Astrocyte (in vitro differentiated cells and primary cell): ENCODE measurements at places on chromosomes 3 and 15. TPM values are rescaled to one million over a fixed set of nuclear protein-coding genes. Genes with fewer than 3 reads are reported as not detected.

Gene MAGEL2
- 8.1 and 8.6 TPM in 2 replicates for total RNA-seq

Gene CLSTN2
- 80.9 and 85.0 TPM in 2 replicates for total RNA-seq

Gene COL7A1
- 25.8 and 28.7 TPM in 2 replicates for total RNA-seq

Gene BTLA
- total RNA-seq: not detected in 2 replicates

Gene MCTP2
- total RNA-seq: 2.6 and 4.5 TPM in 2 replicates

DNA sequence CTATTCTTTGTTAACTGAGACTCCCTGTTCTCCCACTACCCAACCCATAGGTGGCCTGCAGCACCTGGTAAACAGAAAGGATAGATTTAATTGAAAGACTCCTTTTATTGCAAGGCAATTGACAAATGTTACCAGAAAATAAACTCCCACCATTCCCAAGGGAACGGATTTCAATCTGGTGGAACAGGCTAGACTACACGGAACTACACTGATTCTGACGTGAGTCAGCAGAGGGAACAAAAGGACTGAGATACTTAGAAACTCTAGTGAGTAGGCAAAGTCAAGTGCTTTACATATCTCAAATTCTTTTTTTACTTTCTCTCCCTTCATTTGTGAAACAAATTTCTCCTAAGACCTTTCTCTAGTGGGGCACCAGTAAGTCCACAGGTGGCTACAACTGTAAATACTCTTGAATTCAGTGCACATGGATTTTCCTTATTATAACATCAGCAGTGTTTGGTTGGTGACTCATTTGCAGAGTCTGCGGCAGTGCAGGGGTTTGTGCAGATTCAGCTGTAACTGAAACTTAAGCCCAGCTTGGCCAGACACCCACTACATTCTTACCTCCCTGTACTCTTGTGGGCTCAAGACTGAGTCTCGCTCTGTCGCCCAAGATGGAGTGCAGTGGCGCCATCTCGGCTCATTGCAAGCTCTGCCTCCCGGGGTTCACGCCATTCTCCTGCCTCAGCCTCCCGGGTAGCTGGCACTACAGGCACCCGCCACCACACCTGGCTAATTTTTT lies 34.3 kb upstream of the PLSCR2 start:
- DNase-seq: peak; percentile 99
- H3K27me3 ChIP-seq: no peaks in the 10 kb centered on the region
- peak overlapping the region; percentile 7 for H3K4me3 ChIP-seq
- H3K4me1 ChIP-seq: peaks cover 34% of the 10 kb centered on the region
- H3K27ac ChIP-seq: peak overlapping the region; percentile 86
- H3K36me3 ChIP-seq: no peaks in the 10 kb centered on the region

- H3K27me3 ChIP-seq: no peaks in the 10 kb centered on the region
- no peak overlapping the region for H3K4me3 ChIP-seq
- DNase-seq: no peak
- no peaks in the 10 kb centered on the region for H3K36me3 ChIP-seq
- no peaks in the 10 kb centered on the region for H3K4me1 ChIP-seq
Observed at GRCh38 chr3:178658694-178659325, 122.6 kb downstream of the KCNMB2 start.

DNA sequence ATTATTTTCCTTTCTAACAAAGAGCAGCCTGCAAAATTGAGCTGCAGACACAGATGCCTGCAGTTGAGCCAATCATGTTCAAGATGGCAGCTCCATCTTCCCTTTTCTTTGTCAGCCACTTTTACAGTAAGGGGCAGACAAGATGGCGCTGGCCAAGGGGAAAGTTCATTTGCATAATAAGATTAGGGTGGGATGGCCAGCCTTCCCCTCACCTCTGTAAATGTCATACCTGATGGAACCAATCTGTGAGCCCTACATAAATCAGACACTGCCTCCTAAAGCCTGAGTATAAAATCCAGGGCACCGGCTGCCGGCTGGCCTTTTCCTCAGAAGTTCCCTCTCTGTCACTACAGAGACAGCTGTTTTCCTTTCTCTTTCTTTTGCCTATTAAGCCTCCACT lies 15.8 kb downstream of the PATL2 start:
- peaks cover 26% of the 10 kb centered on the region for H3K27me3 ChIP-seq
- H3K4me1 ChIP-seq: no peaks in the 10 kb centered on the region
- no peak overlapping the region for H3K27ac ChIP-seq
- no peaks in the 10 kb centered on the region for H3K36me3 ChIP-seq

DNA sequence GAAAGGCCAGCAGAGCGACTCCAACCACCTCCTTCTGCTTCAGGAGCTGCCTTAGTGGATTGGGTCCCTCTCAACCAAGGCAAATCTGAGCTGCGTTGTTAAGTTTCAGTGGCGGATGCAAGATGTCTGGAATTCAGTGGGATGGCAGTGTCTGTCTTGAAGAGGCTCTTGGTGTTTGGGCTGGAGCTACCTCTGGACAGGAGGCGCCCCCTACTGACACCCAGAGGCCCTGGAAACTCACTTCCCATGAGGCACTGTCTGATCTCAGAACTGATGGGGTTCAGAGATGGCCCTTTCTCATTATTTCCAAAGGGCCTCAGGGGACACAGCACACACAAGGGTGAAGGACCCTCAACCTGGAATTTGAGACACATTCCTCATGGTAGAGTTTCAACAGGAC lies 6.0 kb upstream of the SLC28A1 start:
- no peaks in the 10 kb centered on the region for H3K36me3 ChIP-seq
- no peak overlapping the region for H3K4me3 ChIP-seq
- H3K27me3 ChIP-seq: no peaks in the 10 kb centered on the region
- no peaks in the 10 kb centered on the region for H3K4me1 ChIP-seq
- no peak overlapping the region for H3K27ac ChIP-seq

GRCh38 chr3:111846039-111846438 lies 13.0 kb upstream of the PHLDB2 start:
- H3K36me3 ChIP-seq: no peaks in the 10 kb centered on the region
- no peak overlapping the region for H3K4me3 ChIP-seq
- peak overlapping the region; percentile 67 for H3K27ac ChIP-seq
- no peak for DNase-seq

DNA sequence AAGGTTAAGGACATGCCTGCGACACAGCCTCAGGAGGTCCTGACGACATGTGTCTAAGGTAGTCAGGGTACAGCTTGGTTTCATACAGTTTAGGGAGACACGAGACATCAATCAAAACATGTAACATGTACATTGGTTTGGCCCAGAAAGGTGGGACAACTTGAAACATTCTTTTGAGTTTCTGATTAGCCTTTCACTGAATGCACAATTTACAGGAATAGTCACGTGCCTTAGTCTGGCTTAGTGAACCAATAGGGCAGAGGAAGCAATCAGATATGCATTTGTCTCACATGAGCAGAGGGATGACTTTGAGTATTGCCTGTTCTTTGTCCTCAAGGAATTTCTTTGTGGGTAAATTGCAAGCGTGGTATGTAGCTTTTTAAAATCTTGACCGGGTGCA lies 24.5 kb upstream of the HDAC11 start:
- H3K27ac ChIP-seq: no peak overlapping the region
- H3K4me1 ChIP-seq: no peaks in the 10 kb centered on the region
- DNase-seq: peak; percentile 7
- H3K4me3 ChIP-seq: no peak overlapping the region

GRCh38 chr3:107065094-107065861 lies 312.0 kb upstream of the CCDC54 start:
- H3K4me1 ChIP-seq: peaks cover 48% of the 10 kb centered on the region
- DNase-seq: no peak
- H3K27ac ChIP-seq: peak overlapping the region; percentile 68
- no peaks in the 10 kb centered on the region for H3K27me3 ChIP-seq

GRCh38 chr3:76024640-76025039 lies 239.3 kb upstream of the ZNF717 start:
- H3K4me3 ChIP-seq: no peak overlapping the region
- H3K36me3 ChIP-seq: no peaks in the 10 kb centered on the region
- no peaks in the 10 kb centered on the region for H3K27me3 ChIP-seq

DNA sequence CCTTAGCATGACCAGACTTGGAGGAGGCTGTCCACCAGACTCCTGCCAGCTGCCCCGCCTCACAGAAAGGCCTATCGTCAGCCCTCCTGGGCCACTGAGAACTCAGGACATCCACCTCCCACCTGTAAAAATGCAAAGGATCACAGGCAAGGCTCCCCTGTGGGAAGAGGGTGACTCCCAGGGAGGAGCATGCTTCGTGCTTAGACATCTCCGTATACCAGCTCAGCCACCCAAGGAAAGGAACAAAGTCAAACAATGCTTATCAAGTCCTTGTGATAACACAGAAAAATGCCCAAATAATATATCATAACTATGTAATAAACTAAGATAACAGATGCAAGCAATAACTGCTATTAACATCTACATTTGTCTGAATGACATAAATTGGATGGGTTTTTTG lies 4.2 kb downstream of the RMDN3 start:
- peaks cover 8% of the 10 kb centered on the region for H3K4me1 ChIP-seq
- H3K36me3 ChIP-seq: peaks cover 4% of the 10 kb centered on the region
- DNase-seq: no peak
- H3K4me3 ChIP-seq: no peak overlapping the region
- no peaks in the 10 kb centered on the region for H3K27me3 ChIP-seq

DNA sequence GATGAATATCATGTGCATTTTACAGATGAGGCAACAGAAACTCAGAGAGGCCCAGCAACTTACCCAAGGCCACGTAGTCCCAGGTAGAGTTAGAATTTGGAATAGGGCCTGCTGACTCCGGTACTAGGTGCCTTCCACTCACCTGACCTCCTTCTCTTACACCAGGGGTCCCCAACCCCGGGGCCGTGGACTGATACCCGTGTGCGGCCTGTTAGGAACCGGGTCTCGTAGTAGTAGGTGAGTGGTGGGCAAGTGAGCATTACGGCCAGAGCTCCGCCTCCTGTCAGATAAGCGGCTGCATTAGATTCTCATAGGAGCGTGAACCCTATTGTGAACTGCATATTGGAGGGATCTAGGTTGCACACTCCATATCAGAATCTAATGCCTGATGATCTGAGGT lies 64.8 kb downstream of the SMAD3 start:
- H3K4me3 ChIP-seq: no peak overlapping the region
- no peak overlapping the region for H3K27ac ChIP-seq
- H3K27me3 ChIP-seq: no peaks in the 10 kb centered on the region
- H3K36me3 ChIP-seq: no peaks in the 10 kb centered on the region
- DNase-seq: no peak
- H3K4me1 ChIP-seq: peaks cover 59% of the 10 kb centered on the region

GRCh38 chr15:47331829-47332393 lies 385.4 kb upstream of the SEMA6D start:
- H3K27me3 ChIP-seq: no peaks in the 10 kb centered on the region
- no peak overlapping the region for H3K27ac ChIP-seq
- no peak overlapping the region for H3K4me3 ChIP-seq
- H3K36me3 ChIP-seq: no peaks in the 10 kb centered on the region
- no peaks in the 10 kb centered on the region for H3K4me1 ChIP-seq

DNA sequence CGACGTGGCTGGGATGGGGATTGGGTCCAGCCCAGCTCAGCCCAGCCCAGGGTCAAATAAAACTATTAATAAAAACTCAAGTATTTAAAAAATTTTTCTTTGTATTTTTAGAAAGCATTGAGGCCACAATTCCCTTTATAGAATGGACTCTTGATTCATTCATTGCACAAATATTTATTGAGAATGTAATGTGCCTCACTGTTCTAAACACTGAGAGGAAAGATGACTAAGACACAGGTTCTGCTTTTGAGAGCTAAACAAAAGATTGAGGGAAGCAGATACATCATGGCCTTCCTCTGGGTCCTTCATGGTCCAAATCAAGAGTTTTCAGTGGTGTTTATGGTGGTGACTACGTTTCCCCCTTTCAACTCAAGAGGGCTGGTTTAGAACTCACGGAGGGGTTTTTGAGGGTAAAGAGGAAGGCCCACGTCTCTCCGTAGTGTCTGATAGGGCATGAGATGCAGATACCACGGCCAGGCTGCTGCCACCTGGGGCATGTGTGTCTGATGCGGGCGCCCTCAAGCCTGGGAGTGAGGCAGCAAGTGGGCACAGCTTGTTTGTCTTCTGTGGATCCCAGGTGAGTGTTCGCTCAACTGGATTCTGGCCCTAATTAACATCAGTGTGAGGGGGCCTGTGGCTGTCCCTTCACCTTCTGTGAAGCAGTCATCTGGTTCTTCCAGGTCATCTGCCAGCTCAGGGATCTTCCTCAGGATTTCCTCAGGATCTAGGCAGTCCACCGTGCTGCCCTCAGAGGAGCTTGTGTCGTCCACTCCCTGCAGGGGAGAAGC lies 73.5 kb upstream of the SCN5A start:
- H3K4me1 ChIP-seq: peaks cover 25% of the 10 kb centered on the region
- H3K4me3 ChIP-seq: no peak overlapping the region
- no peaks in the 10 kb centered on the region for H3K36me3 ChIP-seq
- H3K27me3 ChIP-seq: no peaks in the 10 kb centered on the region
- DNase-seq: peak; percentile 36
- H3K27ac ChIP-seq: peak overlapping the region; percentile 50

- peak; percentile 55 for DNase-seq
- peaks cover 13% of the 10 kb centered on the region for H3K4me1 ChIP-seq
- H3K27ac ChIP-seq: peak overlapping the region; percentile 90
- no peaks in the 10 kb centered on the region for H3K36me3 ChIP-seq
- no peaks in the 10 kb centered on the region for H3K27me3 ChIP-seq
Observed at GRCh38 chr15:44193651-44194322, 1.3 kb downstream of the FRMD5 start.

DNA sequence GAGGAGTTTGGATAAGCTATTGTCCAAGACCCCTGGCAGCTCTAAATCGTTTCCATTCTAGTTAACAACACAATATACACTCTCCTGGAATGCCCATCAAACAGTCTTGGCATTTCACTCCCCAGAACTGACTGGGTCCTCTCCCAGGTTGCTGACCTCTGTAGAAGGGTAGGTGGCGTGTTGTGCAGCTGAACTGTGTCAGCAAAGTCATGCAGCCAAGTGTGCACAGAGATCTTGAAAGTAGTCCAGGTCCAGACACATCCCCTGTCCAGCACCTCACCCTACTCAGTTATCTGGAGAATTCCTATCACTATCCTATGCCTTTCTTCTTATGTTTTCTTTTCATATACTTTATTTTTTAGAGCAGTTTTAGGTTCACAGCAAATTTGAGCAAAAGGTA lies 312.7 kb downstream of the GABRB3 start:
- no peaks in the 10 kb centered on the region for H3K4me1 ChIP-seq
- no peak overlapping the region for H3K4me3 ChIP-seq
- no peak for DNase-seq
- no peaks in the 10 kb centered on the region for H3K27me3 ChIP-seq
- no peak overlapping the region for H3K27ac ChIP-seq
- H3K36me3 ChIP-seq: no peaks in the 10 kb centered on the region

- H3K4me1 ChIP-seq: peaks cover 5% of the 10 kb centered on the region
- no peak for DNase-seq
- peaks cover 24% of the 10 kb centered on the region for H3K27me3 ChIP-seq
- no peaks in the 10 kb centered on the region for H3K36me3 ChIP-seq
Observed at GRCh38 chr3:194255252-194256039, 95.7 kb downstream of the CPN2 start.

- no peaks in the 10 kb centered on the region for H3K36me3 ChIP-seq
Observed at GRCh38 chr3:31010491-31010890, 116.0 kb upstream of the GADL1 start.

- DNase-seq: no peak
- H3K36me3 ChIP-seq: no peaks in the 10 kb centered on the region
- H3K4me1 ChIP-seq: no peaks in the 10 kb centered on the region
- no peak overlapping the region for H3K4me3 ChIP-seq
- H3K27ac ChIP-seq: no peak overlapping the region
Observed at GRCh38 chr3:129366312-129366831, 62.1 kb downstream of the EFCAB12 start.

DNA sequence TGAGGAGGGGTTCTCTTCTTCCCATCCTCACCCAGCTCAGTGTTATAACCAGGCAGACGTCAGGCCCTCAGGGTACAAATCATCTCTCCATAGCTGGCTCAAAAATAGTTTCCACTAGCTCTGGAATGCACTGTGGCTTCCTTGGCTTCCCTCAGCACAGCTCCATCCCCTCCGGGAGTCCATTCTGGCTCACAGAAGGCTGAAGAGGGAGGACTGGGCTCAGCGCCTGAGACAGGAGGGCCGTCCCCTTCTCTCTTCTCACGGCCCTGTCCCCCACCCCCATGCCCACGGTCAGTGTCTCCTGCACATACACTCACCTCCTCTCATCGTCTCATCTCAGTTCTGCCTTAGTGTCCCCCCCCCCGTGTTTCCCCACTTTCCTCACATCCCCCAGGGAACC lies 50.1 kb downstream of the UMPS start:
- H3K36me3 ChIP-seq: peaks cover 4% of the 10 kb centered on the region
- H3K4me1 ChIP-seq: peaks cover 41% of the 10 kb centered on the region
- H3K4me3 ChIP-seq: no peak overlapping the region
